ENCODE measurements at places on chromosomes 3 and 15.

DNA sequence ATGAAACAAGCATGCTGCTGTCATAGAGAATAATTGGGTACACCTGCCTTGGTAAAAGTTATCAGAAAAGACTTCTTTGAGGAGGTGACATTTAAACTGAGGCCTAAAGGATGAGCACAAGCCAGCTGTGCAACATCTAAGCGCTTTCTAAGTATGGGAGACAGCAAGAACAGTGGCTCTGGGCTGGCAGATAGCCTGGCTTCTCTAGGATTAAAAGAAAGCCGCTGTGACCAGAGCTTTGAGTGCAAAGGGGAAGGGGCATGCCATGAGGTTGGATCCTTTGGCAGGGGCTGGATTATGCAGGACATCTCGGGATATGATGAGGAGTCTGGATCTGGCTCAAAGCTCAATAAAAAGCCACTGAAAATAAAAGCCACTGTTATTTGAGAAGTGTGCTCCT, 99.2 kb downstream of the FBN1 start:
- no peak for DNase-seq

DNA sequence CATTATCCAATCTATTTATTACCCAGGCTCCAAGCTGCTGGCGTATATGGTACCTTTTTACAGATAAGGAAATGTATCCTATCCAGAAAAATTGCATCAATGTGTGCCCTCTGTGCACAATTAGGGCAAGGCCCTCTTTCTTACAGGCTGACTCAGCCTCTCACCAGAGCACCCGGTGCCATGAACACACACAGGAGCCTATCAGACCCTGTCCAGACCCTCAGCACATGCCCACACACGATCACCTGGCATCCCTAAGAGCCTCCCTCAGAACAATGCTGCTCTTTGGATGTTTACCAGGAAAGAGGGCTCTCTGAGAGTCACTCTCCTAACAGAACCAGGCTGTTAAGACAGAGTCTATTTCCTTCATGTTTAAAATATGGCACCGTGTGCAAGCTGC, 460.0 kb upstream of the TBL1XR1 start:
- no peak for DNase-seq

DNA sequence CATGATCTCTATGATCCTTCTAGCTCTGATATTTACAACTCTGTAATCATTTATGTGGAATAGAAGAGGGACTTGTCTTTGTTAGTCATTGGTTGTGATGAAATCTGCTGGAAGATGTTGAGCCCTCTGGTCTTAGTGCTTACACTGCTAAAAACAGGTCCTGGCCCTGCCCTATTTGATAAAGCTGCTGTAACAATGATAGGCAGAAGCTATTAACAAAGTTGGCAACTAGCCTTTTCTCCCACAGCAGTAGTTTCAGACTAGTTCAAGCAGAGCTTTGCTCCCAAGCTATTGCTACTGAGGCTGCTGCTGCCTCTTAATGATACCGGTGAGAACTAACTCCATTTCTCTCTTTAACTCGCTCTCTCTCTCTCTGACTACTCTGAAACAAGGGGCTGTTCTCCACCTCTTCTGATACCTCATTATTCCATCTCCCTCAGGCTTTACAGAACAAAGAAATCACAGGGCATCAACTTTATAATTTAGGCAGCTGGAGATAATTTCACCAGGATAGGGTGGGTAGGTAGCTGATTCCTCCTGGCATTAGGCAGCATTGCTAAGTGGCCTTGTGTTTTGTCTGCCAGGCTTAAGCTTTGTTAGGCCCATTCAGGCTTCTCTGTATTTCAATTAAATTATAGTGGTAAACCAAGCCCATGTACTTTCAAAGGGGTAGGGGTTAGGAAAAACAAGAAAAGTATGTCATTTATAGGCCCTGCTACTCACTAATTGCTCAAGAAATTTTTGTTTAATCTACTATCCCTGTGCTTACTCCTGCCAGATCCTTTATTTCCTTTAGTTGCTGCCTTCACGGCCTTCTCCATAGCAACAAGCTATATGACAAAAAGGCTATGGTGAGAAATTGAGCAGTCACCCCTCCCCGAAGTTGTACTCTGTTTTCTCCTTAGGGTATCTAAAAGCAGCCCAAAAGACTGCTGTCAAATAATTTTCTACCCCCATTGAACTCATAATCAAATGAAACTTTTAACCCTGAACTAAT, 139.6 kb downstream of the RBPMS2 start:
- no peak for DNase-seq

- no peak for DNase-seq
Observed at GRCh38 chr15:66847565-66847991, 145.5 kb downstream of the SMAD6 start.

- DNase-seq: no peak
Observed at GRCh38 chr3:4247391-4247790, 55.8 kb upstream of the SETMAR start.

- DNase-seq: no peak
Observed at GRCh38 chr3:174958671-174959328, 99.7 kb downstream of the NAALADL2 start.

DNA sequence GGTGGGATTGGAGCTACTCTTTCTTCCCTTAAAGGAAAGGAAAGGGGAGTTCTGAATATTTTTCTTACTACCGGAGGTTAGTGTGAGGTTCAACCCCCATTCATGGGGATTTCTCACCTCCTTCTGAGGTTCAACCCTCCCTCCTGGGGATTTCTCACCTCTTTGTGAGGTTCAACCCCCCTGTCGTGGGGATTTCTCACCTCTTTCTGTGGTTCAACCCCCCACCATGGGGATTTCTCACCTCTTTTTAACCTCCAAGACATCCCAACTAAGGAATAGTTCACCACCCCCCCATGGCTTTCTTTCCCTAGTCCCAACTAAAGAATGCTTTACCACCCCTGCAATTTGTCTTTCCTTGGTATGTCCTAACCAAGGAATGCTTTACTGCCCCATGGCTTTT, 520.3 kb downstream of the EDEM1 start:
- no peak for DNase-seq

- DNase-seq: no peak
Observed at GRCh38 chr3:79032686-79033318, 735.0 kb downstream of the ROBO1 start.

GRCh38 chr3:37457378-37458065, 283.1 kb upstream of the LRRFIP2 start:
- DNase-seq: no peak

DNA sequence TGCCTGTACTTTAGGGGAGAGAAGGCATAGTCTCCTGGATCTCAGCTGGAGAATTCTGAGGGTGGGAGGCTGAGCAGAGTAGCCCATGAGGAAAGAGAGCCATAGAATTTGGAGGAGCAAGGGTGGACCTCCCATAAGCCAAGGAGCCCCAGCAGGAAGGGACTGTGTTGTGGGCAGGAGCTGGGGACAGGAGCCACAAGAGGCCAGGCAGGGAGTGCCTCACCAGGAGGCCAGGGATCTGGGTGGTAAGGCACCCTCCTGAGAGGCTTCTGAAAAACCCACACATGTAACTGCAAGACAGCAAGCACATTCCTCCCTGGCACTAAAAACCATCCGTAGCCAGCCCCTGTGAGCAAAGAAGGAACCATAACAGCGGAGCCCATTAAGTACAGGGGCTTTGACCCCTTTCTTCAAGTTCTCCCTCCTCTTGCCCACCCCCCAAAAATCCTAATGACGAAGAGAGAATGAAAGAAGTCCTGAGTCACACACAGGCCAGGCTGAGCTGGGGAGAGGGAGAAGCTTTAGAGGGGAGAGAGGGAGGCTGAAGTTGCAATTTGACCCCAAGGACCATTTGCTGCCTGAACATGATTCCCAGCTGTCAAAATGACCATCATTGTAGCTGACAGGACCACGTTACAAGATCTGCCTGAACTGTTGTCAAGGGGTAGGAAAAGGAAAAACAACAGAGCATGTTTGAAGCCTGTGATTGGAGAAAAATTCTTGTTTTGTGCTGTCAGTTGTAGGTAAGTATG, 82.6 kb downstream of the TRIM42 start:
- DNase-seq: no peak

GRCh38 chr3:178036451-178037144, 499.6 kb upstream of the KCNMB2 start:
- DNase-seq: no peak

All from activated naive CD4-positive, alpha-beta T cell treated with anti-CD3 and anti-CD28 coated beads for 36 hours (primary cell).